RKO (cell line): ENCODE measurements at places on chromosomes 13 and 19.
A peak's percentile ranks its signal among the peaks of the same experiment; 100 is the strongest.

DNA sequence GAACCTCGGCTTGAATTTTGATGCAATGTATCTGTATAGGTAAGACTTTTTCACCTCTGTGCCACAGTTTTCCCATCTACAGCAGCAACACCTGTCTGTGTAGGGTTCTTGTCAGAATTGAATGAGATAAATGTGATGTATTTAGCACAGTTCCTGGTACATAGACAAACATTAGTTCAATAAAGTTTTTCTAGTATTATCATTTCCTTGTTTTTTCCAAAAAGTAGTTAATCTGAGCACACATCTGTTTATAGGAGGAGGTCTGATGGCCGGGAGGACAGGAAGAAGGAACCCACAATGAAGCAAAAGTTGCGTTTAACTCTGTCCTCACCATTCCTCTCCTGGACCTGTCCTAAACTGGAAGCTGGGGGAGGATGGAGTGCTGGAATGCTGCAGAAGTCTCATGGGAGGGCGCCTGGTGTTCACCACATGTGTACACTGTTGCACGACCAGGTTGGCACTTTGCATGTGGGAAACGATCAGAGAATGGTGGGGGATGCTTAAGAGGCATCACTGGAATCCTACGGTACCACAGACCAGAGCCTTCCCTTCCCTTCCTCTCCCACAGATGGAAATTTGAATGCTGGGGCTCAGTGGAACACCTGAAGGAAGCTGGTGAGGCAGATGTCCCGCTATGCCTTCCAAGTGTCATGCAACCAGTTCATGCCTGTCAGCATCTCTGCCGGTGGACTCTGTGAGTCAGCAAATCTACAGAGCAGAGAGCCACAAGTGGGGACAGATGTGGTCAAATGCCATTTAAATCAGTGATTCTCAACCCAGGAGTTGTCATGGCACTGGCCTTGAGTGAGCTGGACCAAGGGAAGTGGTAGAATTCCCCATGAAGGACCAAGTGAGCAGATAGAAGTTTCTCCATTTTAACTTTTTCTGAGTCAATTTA, 315.6 kb downstream of the DLEU7 start:
- no peak for DNase-seq

DNA sequence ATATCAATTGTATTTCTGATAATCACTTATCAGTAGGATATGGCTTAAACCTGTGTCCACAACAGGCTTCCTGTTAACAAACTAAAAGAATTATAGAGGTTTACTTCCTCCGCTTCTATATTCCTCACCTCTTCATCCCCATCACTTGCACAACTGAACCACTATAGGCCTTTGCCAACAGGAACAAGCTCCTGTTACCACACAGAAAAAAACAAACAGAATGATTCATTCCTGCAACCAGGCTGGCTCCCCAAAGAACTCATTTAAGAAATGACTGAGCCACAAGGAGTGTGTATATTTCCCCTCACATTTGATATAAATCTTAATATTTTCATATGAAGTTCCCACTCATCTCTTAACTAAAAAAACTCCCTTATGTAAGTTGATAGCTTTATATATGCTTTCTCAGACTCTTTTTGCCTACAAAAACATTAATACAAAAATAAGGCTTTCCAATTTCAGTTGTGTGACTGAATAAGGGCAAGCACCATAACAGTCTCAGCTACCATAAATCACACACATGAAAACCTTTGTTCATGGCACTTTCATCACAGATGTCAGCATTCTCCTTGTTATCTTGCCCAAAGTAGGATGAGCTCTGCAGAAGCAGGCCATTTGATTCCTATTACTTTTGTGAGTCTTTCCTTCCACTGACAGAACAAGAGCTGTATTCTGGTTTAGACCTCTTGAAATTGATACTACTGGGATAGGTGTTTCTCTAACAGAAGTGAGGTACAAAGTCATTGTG, 366.8 kb downstream of the SLITRK1 start:
- peak; percentile 34 for DNase-seq

DNA sequence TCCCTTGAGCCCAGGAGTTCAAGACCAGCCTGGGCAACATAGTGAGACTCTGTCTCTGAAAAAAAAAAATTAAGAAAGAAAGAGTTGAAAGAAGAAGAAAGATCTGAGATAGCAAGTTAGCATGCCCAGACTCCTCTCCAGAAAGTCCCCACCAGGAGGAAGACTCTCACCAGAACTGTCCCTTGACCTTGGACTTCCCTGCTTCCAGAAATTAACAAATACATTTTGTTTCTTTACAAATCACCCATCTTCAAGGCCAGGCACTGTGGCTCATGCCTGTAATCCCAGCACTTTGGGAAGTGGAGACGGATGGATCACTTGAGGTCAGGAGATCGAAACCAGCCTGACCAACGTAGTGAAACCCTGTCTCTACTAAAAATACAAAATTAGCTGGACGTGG, 44.3 kb upstream of the KLF2 start:
- no peak for DNase-seq

- DNase-seq = peak; percentile 40
These were observed 1.0 kb downstream of the SMIM24 start for GRCh38 chr19:3479177-3479833.

- DNase-seq = no peak
These were observed 15.3 kb downstream of the NOP53 start for GRCh38 chr19:47760632-47760999.

GRCh38 chr19:42301646-42302203, at the start of gene PRR19:
TSS of gene PRR19 (plus strand) at chr19:42302132. CDS start at chr19:42309585, 7,453 bp downstream.
- peak; percentile 46 for DNase-seq

GRCh38 chr13:80036845-80037504, 304.0 kb downstream of the SPRY2 start:
- DNase-seq = no peak

GRCh38 chr13:25118378-25118905, 22.5 kb downstream of the PABPC3 start:
- DNase-seq = no peak

DNA sequence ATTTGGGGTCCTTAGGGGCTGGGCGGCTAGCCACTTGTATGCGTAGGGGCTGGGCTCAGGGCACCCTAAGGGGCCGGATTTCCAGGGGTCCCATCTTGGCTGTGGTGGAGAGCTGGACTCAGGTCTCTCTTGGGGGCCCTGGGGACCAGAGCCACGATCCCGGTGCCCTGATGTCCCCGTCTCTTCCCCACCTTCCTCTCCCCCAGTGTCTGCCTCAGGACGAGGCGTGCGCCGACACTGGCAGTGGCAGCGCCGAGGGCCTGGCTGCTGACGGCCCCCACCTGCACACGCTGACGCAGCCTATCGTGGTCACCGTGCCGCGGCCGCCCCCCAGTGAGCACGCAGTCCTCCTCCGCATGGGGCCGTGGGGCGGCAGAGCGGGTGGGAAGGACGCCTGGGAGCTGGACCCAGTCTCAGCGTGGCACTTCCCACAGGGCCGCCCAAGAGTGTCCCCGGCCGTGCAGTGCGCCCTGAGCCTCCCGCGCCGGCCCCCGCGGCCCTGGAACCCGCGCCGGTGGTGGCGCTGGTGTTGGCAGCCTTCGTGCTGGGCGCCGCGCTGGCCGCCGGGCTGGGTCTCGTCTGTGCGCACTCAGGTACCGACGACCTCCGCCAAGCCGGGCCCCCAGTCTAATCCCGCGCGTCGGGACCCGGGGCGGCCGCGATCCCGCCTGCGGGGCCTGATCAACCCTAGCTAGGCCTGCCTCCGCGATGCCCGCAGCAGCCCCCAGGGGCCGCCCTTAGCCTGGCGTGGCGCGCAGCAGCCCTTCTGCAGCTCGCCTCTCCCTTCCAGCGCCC, 2.7 kb upstream of the SNAPC2 start:
- DNase-seq = no peak

DNA sequence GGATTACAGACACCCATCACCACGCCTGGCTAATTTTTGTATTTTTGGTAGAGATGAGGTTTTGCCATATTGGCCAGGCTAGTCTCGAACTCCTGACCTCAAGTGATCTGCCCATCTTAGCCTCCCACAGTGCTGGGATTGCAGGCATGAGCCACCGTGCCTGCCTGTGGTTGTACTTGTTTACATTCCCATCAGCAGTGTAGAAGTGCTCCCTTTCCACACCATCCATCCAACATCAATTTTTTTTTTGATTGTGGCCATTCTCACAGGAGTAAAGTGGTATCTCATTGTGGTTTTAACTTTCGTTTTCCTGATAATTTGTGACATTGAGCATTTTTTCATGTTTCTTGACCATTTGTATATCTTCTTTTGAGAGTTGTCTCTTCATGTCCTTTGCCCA, 1019.4 kb upstream of the SLC10A2 start:
- DNase-seq = no peak

DNA sequence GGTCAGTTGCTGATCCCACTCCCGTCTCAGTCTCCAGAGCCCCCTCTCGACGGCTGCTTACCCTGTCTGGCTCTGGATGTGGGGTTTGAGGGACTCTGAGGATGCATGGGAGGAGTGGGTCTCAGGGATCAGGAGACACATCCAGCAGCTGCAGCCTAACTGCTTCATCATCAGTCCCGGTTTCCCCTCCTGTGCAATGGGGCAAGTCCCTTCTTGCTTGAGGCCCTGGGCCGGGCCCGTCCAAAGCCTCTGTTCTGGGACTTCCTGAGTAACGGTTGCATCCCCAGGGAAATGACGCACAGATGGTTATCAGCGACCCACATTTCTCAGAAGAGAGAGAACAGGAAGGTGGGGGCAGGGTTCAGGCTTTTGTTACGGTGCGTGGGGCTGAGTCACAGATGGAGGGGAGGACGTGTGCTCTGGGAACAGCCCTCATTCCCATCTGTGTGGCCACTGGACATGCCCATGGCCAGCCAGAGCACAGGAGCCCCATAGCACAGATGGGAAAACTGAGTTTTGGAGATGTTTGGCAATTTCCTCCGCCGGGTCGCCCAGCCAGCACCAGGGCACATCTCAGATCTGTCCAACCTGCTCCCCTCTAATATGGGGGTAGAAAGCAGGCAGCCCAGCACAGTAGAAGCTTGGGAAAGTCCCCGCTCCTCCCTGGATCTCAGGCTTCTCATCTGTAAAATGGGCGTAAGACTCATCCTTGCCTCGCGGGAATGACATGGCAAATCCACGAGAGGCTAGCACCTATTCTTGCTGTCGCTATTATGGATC, 19.3 kb downstream of the GNA15 start:
- peak; percentile 90 for DNase-seq
